ENCODE measurements at places on chromosomes 12 and 14. TPM values are rescaled to one million over a fixed set of nuclear protein-coding genes. Genes with fewer than 3 reads are reported as not detected.

GRCh38 chr14:54594537-54594936 is 27.6 kb downstream of the SAMD4A start:
- DNase-seq = no peak

DNA sequence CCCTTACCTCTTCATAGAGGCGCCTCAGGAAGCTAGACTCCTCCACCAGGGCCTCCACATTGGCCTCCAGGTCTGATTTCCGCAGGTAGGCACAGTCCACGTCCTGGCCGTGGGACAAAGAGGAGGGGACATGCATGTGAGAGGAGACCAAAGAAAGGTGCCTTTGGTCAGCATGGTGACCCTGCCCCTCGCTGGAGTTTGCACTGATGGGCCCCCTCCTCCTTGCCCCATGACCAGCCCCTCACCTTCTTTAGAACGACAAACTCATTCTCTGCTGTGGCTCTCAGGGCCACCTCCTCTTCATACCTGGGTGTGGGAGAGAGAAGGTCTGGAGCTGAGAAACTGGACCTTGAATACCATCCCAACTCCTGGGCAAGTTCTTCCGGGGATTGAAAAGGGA is 3.2 kb downstream of the KRT85 start:
- no peak for DNase-seq

DNA sequence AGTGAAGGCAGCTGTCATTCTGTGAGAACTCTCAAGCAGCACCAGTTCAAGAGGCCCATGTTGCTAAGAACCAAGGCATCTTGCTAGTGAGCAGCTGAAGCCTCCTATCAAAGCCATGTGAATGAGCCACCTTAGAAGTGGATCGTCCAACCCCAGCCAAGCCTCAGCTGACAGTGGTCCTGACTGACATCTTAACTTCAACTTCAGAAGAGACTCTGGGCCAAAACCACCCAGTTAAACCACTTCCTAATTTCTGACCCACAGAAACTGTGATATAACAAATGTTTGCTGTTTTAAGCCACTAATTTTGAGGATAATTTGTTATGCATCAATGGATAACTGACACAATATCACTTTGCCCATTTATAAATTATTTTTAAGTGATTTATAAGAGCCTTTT is 256.0 kb downstream of the RPAP3 start:
- no peak for DNase-seq

- DNase-seq = no peak
Observed at GRCh38 chr12:8501720-8502119, 11.6 kb upstream of the CLEC4D start.

- DNase-seq = no peak
Observed at GRCh38 chr14:104689109-104689880, at the start of gene INF2. INF2 (plus strand) TSS chr14:104689618; CDS start chr14:104701366, 11,748 bp downstream.

DNA sequence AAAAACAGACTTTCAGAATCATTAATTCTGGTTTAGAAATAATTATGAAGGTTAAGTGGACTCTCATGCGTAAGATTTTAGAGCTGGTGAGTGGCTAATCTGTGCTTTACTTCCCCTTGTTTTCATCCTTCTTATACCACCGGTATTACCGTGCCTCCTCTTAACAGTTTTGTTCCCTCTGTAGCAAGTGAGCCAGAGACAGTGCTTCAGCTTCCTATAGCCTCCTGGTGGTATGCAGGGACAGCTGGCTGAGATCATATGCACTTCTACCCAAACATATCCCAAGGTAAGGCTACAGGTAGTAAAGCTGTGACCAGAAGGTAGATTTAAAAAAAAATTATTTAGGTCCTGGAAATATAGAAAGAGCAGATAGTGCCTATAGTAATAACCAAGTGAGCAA is 55.2 kb downstream of the PDE3A start:
- DNase-seq = no peak

GRCh38 chr14:61037215-61037614 is 56.2 kb downstream of the SLC38A6 start:
- DNase-seq = no peak

DNA sequence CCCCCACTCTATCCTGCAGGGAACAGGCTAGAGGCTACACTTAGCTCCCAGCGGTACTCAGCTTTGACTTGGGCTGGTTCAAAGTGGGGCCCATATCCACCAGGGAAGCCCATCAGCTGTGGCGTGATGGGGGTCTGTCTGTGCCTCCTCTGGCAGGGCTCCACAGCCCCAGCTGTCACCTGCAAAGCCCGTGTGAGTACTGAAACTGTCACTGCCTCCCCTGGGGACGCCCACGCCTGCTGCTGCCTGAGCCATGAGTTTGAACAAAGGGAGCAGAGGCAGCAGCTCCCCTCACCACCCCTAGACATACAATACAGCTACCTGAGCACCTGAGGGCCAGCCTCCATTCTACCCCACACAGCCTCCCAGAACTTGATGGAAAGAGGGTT is 5.0 kb downstream of the REM2 start:
- DNase-seq = no peak

DNA sequence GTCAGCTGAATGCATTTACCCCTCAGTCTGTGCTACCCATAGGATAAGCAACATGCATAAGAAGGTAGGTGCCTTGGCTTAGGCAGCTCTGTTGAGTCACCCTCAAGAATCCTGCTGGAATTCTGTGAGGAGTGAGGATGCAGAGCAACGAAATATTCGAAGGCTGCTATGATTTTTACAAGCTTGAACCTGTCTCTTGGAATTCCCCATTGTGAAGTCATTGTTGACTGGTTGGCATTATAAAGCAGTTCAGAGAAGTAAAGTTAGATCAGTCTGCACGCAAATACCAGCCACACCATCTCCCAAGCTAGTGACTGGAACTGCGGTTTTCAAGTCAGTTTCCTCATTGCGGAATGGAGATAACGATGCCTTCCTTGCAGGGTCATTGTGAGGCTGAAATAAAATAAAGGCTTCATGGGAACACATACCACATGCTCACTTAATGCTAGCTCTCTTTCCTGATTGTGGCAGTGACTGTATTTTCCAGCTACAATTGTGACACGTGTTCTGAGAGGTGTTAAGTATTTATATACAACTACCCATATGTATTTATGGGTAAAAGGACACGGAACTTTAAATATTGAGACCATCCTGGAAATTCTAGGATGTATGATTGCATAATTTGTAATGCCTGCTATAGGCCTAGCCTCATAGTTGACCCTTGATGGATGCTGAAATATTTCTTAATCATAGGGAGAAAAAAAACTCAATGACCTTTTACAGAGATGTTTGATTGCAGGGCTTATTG is 96.7 kb downstream of the ETV6 start:
- peak; percentile 27 for DNase-seq

DNA sequence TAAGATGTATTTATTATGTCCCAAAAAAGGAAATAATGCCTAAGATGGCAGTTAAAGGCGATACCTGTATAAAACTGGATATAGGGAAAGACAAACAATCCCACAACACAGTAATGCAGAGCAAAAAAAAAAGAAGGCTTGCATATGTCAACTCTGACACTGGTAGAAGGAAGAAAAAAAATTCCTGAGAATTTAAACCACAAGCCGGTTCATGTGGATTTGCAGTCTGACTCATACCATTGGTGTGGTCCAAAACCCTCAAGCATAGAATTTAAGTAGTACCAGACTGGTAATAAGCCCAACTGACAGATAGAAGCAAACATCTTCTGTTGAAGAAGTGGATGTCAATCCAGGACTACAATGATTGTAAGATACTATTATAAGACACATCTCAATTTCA is 7.2 kb downstream of the DNAI7 start:
- no peak for DNase-seq

- no peak for DNase-seq
Observed at GRCh38 chr14:51369814-51370213, 129.8 kb downstream of the TMX1 start.

DNA sequence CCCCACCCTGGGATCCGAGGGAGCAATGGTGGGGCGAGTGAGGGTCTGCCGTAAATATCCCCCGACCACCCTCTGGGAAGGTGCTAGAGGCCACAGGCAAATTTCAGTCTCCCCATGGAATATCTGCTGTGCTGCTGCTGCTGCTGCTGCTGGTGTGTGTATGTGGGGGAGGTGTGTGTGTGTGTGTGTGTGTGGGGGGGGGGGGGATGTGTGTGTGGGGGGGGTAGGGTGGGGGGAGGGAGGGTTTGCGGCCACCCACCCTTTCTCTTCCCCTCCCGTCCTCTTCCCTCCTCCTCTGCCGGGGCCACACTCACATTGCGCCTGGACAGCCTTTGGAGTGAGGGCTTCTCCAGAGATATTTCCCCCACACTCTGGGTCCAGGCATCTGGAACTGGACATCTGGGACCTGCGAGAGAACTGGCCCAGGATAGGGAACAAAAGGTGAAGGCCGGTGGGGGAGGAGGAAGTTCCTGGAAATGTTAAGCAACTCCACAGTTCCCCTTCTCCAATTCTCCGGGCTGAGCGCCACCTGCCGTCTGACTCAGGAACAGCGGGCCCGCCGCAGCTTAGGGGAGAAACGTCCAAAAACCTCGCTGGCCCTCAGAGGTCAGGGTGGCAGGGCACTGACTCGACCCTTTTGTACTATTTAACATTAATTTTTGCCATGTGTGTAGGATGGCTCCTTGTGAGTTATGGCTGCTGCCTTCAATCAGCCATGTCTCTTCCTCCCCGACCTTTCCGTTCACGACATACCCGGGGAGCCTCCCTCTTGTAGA is at the start of gene C1RL:
TSS of gene C1RL (minus strand) at position 419 of the 776 bp plus-strand sequence. CDS start at position 385, 34 bp downstream.
- peak; percentile 33 for DNase-seq

GRCh38 chr12:19630536-19630935 is 191.2 kb downstream of the AEBP2 start:
- DNase-seq = no peak

DNA sequence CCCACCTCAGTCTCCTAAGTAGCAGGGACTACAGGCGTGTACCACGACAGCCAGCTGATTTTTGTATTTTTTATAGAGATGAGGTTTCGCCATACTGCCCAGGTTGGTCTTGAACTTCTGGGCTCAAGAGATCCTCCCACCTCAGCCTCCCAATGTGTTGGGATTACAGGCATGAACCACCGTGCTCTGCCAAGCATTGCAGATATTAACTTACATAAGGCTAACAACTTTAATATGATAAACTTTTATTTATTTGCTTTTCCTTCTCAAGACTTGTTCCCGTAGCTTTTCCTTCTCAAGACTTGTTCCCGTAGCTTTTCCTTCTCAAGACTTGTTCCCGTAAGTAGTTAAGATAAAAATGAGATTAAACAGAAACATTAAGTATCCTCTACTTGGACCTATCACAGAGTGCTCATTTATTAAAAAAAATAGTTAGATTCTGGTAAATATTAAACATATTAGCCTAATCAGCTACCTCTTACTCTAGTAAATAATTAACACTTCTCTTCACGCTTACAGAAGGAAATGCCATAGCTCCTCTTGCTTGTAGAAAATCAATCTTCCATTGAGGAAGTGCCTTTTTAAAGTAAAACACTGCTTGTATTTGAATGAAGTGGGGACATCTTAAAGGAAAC is 157.7 kb upstream of the KITLG start:
- DNase-seq = no peak

DNA sequence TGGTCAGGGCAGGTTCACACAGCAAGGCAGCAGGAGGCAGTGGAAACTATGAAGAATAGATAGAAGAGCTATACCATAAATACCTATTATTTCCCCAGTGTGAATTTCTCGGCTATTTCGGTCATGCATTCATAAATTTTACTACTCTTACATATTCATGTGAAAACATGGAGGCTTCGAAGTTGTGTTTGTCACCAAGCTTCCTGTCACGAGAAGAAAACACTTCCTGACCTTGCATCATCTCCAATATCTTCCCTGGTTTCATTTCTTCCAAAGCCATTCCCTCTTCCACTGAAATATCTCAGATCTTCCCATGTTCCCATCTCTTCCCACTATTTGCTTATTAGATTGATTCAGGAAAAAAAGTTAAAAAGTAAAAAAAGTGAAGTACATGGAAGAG is 80.4 kb downstream of the CPNE8 start:
- no peak for DNase-seq

- peak; percentile 78 for DNase-seq
Observed at GRCh38 chr12:14260011-14260993, 105.2 kb upstream of the ATF7IP start.

- no peak for DNase-seq
Observed at GRCh38 chr14:31717294-31718085, 156.3 kb downstream of the NUBPL start.

- DNase-seq = no peak
Observed at GRCh38 chr12:121766290-121767039, 27.0 kb downstream of the RHOF start.

GRCh38 chr12:13171921-13172859 is 24.3 kb upstream of the EMP1 start:
- DNase-seq = no peak

TEX52 gene
- not detected for total RNA-seq

TAS2R14 gene
- total RNA-seq = 0.92 TPM

IAPP gene
- total RNA-seq = not detected

DNAH10 gene
- under 0.01 TPM for total RNA-seq

WNT1 gene
- total RNA-seq = not detected

GLIPR1 gene
- 96.8 TPM for total RNA-seq

Measured in pulmonary artery endothelial cell (primary cell).